Activated effector memory CD4-positive, alpha-beta T cell treated with anti-CD3 and anti-CD28 coated beads, Interleukin-2, amount 50 U/mL, for 16 hours (primary cell): ENCODE measurements at places on chromosomes 12 and 14.

DNA sequence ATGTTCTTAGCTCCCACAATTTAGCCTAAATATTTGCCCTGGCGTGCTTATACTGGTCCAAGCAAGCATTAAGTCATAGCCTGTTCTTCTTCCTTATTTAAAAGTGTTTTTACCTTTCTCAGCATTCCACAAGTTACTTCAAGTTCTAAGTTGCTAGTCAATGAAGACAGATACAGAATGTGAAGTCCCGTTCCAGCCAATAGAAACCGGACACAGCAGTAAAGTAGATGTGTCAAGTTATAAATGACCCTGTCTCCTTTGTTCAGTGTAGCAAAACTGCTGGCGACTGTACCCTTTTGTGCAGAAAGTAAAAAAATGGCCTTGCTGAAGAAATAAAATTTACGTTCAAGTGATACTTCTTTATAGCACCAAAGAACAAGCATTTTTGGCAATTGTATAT is 3.9 kb downstream of the SNAPC1 start:
- no peak for DNase-seq

GRCh38 chr12:6735448-6736191 is 11.8 kb downstream of the COPS7A start:
- peak; percentile 75 for DNase-seq

GRCh38 chr14:75824318-75824717 is 157.5 kb downstream of the TGFB3 start:
- DNase-seq, result no peak

- DNase-seq, result no peak
Measured at GRCh38 chr12:106714926-106715325, 59.6 kb upstream of the RIC8B start.

- no peak for DNase-seq
Measured at GRCh38 chr14:74402401-74403251, 23.4 kb downstream of the SYNDIG1L start.

- no peak for DNase-seq
Measured at GRCh38 chr14:93657875-93658274, 130.4 kb downstream of the PRIMA1 start.

DNA sequence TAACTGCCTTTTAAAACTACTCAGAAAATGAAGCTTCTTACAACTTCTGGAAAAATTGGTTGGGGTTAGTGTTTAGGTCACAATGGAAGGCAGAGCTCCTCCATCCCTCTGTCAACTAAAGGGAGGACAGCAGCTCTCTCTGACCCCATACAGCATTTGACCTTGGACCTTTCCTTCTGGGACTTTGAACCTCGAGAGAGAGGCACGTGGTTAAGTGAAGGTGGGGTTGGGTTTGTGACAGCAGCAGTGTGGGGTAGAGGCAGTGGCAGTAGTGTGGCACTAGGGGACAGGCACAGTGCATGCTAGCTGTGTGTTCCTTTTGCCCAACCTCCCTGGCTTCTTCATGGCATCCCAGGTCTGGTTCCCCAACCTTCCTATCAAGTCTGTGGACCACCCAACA is 9.4 kb upstream of the C12orf75 start:
- no peak for DNase-seq

DNA sequence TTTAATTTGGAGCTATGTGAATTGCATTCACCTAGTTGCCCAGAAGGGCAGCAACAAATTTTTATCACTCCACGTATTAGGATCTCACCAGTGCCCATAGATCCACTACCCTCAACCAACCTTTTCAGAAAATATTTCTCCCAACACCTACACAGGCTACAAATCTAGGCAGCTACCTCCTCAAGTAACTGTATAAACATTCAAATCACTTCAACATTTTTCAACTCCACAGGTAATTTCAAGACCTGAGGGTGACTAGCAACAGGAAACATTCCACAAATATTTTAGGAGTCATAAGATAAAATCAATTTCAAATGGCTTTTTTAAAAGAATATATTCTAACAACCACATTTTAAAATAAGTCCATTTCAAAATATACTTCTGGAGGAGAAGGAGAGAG is 12.9 kb downstream of the PHLDA1 start:
- no peak for DNase-seq

DNA sequence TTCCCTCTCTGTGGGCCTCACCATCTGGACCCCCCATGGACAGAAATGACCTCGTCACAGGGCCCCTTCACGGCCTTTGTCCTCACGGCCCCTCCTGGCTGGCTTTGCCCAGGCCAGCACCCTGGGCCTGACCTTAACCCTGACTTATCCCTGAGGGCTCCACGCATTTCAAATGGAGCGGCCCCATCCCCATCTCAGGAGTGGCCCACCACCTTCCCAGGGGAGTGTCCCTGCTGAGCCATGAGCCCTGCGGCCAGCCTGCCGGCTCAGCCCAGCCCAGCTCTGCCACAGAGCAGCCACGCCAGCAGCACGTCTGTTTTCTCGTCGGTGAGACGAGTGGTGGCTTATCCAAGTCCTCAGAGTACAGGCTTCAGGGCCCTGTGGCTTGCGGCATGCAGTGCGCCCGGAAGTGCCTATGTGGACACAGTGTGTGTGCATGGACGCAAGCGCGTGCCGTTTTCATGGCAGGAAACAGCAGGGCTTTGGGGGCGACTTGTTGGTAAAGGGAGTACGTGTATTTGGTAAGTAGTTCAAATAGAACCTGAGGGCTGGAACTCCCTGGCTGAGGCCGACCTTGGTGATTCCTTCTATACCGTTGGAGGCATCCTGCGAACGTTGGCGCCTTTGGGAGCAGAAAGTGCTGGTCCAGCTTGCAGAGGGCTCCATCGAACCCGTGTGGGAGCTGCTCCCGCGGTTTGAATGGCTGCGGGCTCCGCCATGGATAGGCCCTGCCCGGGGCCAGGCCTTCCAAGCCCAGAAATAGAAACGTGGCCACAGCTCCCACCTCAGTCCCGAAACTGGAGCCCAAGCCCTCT is 52.1 kb downstream of the LRCOL1 start:
- no peak for DNase-seq

- DNase-seq, result no peak
Measured at GRCh38 chr12:125203145-125203765, 138.0 kb downstream of the AACS start.

DNA sequence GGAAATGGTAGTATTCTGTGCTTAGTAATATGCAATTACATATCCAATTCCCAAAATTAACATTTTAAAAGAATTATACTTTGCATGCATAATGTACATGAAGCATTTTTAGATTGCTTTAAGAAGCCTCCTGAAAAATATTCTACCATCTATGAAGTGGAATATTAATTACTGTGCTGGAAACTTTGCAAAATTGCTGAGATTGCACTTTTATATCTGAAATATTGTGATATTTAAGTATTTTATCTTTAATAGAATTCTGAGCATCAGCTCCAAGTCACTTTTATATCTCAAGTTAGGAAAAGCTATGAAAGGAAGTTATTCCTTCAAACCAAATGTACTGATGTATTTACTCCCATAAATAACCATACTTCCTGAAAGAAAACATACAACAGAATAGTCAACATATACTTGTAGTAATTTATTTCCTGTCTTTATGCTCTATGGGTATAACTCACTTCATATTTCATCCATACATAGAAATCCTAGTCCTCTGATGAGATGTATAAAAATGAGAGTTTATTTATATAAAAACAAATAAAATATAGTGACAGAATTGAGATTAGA is 152.7 kb downstream of the PLEKHA5 start:
- no peak for DNase-seq

DNA sequence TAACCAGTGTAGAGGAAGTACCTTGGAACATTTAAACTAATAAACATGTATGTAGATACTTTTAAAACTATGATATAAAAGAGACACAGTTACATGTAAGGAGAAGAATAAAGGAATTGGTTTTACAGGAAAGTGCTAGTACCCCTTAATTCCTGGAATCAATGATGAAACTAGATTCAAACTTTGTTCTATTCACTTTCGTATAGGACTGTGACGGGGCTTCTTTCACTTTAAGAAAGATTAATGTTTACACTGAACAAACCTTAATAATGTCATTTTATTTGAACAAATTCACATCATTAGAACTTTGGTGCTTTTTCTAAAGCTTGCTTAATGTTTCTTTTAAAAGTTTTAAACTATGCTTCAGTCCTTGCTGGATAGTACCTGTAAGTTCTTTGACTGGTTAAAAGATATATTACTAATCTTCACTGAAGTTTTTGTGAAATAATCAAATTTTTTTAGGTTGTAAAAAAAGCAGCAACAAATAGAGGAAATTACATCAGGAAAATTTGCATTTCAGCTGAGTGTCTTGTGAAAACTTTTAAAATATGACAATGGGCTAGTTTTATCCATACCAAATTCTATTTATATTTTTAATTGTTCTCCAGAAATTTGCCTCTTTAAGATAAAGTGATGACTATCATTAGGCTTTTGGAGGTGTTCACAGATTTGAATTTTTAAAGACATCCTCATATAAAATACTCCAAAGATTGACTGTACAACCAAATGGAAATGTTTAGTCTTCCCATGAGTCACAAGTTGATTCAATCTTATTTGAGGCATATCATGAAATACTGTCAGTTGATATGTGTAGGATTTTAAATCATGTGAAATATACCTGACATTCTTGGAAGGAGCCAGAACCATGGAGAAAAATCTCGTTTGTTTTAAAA is 36.2 kb downstream of the PAPOLA start:
- no peak for DNase-seq

- no peak for DNase-seq
Measured at GRCh38 chr12:57218030-57218853, 1.6 kb downstream of the NXPH4 start.

- DNase-seq, result no peak
Measured at GRCh38 chr12:124411281-124411878, 116.5 kb downstream of the RFLNA start.

DNA sequence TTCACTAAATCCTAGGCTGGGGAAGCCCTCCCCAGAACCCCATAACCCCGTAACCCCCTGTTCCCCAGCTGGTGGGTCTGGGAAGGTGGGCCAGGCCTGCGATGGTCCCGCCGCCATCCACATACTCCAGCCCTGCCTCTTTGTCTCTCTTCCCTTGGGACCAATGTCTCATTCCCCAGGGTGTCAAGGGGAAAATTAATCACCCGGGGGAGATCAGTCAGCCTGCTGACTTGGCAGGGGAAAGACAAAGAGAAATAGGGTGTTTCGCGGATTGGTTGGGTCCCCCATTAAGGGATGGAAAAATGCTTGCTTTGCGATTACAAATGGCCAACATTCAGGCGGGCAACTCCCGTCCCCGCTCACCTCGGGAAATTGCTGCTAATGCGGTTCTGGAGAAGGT is 60.6 kb upstream of the LHX5 start:
- DNase-seq, result no peak

DNA sequence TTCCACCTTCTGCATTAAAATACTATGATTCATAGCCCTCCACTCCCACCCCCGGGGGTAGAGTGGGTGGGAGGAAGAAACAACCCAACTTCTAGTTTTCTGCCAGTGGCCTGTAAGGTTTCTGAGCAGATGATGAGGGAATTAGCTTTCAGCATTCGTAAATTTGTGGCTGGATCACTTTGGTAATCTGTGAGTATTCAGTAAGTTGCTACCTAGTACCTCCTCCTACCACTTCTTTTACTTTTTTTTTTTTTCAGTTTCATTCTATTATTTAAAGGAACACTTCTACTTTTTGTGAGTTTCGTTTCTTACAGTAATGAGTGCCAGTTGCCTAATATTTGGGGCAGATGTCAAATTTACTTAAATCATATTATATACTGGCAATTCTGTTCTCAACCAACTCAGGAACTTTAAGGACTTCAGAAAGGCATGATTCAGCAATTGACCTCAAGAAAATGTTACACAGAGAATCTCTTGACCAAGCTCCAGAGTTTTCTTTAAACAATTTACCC is 42.4 kb upstream of the EMP1 start:
- DNase-seq, result no peak
